Activated CD8-positive, alpha-beta T cell treated with anti-CD3 and anti-CD28 coated beads for 36 hours (primary cell): ENCODE measurements at places on chromosomes 1 and 21. TPM values are rescaled to one million over a fixed set of nuclear protein-coding genes. Genes with fewer than 3 reads are reported as not detected.

The PSRC1 gene
- total RNA-seq, result 12.9 TPM

The GUCA2B gene
- not detected for total RNA-seq

The CAMK1G gene
- total RNA-seq, result not detected

DNA sequence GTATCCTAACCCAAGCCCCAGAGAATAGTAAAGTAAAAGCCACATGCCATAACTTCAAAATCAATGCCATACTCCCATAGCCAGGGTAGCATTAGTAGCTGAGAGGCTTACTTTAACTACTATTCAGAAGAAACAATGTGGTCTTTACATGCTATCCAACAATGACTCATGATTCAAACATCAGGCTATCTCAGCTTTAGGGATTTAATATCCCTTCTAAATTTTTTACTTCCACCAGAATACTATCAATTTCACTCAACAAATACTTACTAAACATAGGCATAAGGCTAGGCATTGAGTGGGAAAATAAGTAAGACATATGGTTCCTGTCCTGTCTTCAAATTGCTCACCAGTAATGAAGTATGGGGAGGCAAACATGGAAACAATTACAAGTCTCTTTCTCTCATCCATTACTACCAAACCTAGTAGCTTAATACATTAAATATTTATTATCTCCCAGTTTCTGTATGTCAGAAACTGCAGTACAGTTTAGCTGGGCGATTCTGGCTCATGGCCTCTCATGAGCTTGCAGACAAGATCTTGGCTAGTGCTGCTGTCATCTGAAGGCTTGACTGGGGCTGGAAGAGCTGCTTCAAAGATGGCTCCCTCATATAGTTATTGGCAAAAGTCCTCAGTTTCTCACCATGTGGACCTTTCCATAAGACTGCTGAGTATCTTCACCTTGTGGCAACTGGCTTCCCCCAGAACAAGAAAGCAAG, 30.7 kb downstream of the EVI5 start:
- no peak for DNase-seq
- H3K27ac ChIP-seq, result no peak overlapping the region
- no peaks in the 10 kb centered on the region for H3K36me3 ChIP-seq
- H3K4me3 ChIP-seq, result no peak overlapping the region
- H3K4me1 ChIP-seq, result no peaks in the 10 kb centered on the region
- peaks cover 4% of the 10 kb centered on the region for H3K27me3 ChIP-seq

DNA sequence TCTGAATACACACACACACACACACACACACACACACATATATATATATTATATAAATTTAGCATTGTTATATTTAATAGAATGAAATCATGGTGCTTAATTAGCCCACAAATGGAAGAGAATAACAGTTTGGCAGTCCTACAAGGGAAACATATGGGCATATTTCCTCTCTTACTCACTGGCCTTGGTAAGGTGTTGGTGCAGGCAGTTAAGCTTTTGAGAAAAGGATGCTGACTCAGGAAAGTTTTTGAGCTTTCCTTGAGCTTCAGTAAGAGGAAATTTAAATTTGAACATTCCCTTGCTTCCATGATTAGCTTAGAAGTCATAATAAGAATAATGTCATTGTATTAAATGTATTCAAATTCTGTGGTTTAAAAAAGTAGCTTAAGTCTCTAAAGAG, 37.0 kb upstream of the B3GALT5 start:
- no peak overlapping the region for H3K27ac ChIP-seq
- no peak overlapping the region for H3K4me3 ChIP-seq
- DNase-seq, result no peak
- H3K27me3 ChIP-seq, result peaks cover 13% of the 10 kb centered on the region
- H3K36me3 ChIP-seq, result no peaks in the 10 kb centered on the region

- no peaks in the 10 kb centered on the region for H3K4me1 ChIP-seq
- DNase-seq, result no peak
- H3K4me3 ChIP-seq, result no peak overlapping the region
- no peak overlapping the region for H3K27ac ChIP-seq
These were observed 105.0 kb downstream of the GPATCH2 start for GRCh38 chr1:217525773-217526490.
